ENCODE measurements at places on chromosomes 13 and 19.

GRCh38 chr13:113373811-113374485 lies 10.0 kb upstream of the GRTP1 start:
- no peak for DNase-seq

GRCh38 chr19:35898499-35898809 lies 1.9 kb downstream of the NFKBID start:
- DNase-seq = no peak

GRCh38 chr13:51934461-51935087 lies 72.8 kb downstream of the CCDC70 start:
- DNase-seq = no peak

- DNase-seq = no peak
These were observed 12.2 kb downstream of the TJP3 start for GRCh38 chr19:3720349-3720917.

DNA sequence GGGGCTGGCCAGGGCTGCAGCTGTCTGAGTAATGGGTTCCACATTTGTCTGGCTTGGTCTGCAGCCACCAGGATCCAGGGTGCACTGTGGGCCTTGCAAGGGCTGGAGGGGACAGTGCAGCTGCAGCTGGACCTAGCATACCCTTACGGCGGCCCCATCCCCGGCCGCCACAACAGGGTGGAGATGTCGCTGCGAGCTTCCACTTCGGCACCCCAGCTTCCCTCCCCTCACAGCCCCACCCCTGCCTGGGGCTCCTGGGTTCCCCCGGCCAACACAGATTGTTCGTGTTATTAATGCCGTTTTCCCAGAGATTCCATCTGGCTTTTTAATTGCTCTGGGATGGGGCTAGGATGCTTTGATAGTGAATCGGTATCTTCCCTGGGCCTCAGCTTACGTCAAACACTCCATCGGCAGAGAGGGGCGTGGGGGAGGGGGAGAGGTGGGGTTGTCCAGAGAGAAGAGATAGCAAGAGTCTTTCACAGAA lies 5.8 kb downstream of the CEBPA start:
- no peak for DNase-seq

- DNase-seq = no peak
These were observed 56.2 kb upstream of the C13orf46 start for GRCh38 chr13:114029866-114030625.

DNA sequence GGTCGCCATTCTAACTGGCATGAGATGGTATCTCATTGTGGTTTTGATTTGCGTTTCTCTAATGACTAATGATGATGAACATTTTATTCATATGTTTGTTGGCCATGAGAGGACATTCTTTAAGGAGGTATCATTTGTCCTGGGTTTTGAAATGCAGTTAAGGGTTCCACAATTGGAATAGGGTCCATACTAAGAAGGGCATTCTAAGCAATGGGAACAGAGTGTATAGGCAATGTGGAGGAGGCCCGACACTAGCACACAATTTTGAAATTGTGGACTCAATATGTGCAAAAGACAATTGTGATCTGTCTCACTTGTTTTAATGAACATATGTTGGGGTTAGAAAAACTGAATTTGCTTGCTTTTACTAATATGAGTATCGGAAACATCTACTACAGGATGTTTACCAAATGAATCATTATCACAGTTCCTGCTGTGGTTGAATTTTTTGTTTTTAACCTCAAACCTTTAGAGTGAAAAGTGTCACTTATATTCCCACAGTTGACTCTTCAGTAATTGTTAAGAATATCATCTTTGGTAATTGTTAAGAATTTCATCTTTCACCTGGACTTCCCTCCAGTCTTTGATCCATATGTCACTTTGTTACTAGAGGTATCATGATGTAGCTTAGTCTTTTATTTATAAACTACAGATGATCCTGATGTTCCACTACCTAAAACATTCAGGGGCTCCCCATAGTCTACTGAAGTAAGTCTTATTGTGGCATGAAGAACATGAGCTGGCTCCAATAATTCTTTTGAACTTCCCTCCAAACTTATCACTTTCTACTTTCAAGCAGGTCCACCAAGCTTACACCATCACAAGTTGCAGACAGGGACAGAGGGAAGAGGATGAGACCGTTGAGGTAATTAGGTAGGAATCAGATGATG lies 109.7 kb upstream of the KLF12 start:
- no peak for DNase-seq

- no peak for DNase-seq
These were observed 86.8 kb upstream of the SCEL start for GRCh38 chr13:77448689-77449088.

DNA sequence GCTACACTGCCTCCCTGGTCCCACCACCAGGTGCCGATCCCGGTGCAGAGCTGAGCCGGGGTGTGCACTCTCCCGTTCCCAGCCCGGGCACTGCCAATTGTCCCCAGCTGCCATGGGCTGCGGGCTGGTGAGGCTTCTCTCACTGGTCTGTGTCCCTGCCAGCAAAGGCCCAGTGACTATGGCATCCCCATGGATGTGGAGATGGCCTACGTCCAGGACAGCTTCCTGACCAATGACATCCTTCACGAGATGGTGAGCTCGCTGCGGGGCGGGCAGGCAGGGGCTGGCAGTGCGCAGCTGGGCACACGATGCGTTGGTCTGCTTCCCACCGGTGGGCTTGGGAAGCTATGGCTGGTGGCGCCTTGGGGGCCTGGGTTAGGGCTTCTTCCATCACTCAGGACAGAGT lies 14.6 kb downstream of the MPND start:
- no peak for DNase-seq

- no peak for DNase-seq
These were observed 60.0 kb upstream of the LRCH1 start for GRCh38 chr13:46492946-46493345.

DNA sequence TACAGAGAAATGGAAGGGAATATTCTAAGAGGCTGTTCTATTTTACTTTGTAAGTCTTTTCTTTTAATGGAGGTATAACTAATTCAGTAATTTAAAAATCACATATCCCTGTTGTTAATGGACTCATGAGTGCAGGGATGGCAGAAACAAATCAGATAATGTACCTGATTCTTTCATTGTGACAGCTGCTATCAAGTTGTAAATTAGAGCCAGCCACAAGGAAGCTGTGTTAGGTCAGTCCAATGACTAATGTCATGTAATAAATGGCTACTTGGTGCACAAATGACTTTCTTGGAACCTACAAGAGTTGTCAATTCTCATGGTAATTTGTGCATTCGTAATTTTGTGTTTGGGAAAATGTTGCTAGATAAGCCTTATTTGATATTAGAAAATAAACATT lies 446.4 kb downstream of the DCT start:
- DNase-seq = no peak

- DNase-seq = no peak
These were observed 53.6 kb upstream of the PABPC3 start for GRCh38 chr13:25042151-25042865.

GRCh38 chr19:42121656-42122069 lies 10.6 kb downstream of the POU2F2 start:
- peak; percentile 82 for DNase-seq

- no peak for DNase-seq
These were observed 14.9 kb downstream of the TEX29 start for GRCh38 chr13:111335298-111335697.

GRCh38 chr19:47726467-47726866 lies 13.2 kb downstream of the EHD2 start:
- no peak for DNase-seq

DNA sequence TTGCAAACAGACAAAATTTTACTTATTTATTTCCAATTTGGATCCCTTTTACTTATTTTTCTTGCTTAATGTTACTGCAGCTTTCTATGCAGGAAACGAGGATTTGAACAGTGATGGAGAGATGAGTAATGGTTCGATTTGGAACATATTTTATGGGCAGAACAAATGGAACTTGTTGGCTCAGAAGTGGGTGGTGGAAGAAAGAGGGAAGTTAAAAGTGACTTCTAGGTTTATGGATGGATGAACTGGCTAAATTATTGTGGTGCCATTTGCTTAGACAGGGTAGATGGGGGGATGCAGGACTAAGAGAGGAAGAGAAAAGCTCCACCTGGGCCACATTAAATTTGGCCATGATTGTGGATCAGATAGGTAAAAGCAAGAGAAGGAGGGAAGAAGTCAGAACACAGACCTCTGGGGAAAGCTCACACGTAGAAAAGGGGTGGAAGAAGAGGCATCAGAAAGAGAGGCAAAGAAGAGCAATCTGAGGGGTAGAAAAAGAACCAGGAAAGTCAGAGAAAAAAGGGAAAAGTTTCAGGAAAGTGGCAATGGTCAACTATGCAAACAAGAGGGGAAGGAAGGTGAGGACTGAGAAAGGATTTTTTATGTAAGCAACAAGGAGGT lies 768 bp upstream of the CYSLTR2 start:
- no peak for DNase-seq

- DNase-seq = no peak
These were observed at the start of gene GRIK5 for GRCh38 chr19:42069619-42070351. Gene GRIK5 (minus strand): TSS chr19:42070206. CDS start chr19:42065770, 4,436 bp downstream.

DNA sequence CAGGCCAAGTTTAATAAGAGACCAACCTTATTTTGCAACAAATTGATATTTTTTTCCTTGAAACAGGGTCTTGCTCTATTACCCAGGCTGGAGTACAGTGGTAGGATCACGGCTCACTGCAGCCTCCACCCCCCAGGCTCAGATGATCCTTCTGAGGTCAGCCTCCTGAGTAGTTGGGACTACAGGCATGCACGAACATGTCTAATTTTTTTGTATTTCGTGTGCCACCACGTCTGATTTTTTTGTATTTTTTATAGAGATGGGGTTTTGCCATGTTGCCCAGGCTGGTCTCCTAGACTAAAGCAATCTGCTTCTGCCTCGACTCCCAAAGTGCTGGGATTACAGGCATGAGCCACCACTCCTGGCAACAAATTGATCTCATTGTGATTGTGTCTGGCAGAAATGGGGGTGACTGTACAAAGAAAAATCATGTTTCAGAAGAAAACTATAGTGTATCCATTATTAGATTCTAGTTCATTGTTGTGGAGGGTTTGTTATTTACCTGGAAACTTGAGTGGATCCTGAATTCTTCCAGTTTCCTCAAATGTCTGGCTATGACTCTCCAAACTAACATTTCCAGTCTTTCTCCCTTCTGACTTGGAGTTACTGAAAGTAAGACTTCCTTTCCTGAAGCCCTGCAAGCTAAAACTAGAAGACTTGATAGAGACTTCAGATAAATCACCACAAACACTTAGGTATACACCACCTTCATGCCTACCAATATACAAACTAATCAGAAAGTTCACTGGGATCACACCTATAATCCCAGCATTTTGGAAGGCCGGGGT lies 17.3 kb upstream of the AKT2 start:
- DNase-seq = no peak

GRCh38 chr13:95404141-95404882 lies 103.1 kb upstream of the ABCC4 start:
- DNase-seq = peak; percentile 59

GRCh38 chr19:10699650-10700335 lies 1.4 kb upstream of the QTRT1 start:
- peak; percentile 52 for DNase-seq

DNA sequence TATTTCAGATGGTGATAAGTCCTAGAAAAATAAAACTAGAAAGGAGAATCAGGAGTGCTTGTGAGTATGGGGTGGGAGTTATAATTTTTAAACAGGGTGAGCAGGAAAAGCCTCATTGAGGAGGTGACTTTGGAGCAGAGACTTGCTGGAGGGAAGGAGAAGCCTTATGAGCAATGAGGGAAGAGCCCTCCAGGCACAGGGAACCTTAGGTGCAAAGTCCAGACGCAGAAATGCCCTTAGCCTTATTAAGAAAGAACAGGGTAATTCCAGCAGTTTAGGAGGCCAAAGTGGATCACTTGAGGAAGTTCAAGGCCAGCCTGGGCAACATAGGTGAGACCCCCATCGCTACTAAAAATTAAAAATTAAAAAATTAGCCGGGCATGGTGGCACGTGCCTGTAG lies 21.0 kb upstream of the FXYD3 start:
- no peak for DNase-seq

GRCh38 chr19:52028780-52029123 lies 573 bp upstream of the ZNF614 start:
- DNase-seq = no peak

DNA sequence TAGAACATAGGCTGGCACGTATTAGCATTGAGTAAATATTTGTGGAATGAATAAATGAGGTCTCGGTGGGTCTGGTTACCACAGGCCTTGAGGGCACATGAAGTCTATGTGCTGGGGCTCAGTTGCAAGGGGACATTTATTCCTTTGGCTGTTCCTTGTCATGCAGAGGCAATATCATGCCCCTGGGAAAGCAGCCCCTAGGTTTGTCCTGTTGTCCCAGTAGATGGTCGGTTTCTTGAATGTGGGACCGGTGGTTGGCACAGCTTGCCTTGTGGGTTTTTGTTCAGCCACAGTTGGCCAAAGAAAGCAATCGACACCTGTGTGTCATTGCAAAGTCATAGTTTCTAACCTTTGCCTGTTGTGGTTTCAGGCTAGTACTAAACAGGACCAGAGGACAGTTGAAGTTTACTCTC lies 24.7 kb upstream of the GPR183 start:
- no peak for DNase-seq

DNA sequence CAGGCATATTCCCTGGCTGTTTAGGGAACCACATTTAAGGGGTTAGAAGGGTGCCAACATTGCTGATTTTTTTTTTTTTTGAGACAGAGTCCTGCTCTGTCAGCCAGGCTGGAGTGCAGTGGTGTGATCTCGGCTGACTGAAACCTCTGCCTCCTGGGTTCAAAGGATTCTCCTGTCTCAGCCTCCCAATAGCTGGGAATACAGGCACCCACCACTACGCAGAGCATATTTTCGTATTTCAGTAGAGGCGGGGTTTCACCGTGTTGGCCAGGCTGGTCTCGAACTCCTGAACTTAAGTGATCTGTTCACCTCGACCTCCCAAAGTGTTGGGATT lies 7.8 kb upstream of the CRX start:
- DNase-seq = no peak

DNA sequence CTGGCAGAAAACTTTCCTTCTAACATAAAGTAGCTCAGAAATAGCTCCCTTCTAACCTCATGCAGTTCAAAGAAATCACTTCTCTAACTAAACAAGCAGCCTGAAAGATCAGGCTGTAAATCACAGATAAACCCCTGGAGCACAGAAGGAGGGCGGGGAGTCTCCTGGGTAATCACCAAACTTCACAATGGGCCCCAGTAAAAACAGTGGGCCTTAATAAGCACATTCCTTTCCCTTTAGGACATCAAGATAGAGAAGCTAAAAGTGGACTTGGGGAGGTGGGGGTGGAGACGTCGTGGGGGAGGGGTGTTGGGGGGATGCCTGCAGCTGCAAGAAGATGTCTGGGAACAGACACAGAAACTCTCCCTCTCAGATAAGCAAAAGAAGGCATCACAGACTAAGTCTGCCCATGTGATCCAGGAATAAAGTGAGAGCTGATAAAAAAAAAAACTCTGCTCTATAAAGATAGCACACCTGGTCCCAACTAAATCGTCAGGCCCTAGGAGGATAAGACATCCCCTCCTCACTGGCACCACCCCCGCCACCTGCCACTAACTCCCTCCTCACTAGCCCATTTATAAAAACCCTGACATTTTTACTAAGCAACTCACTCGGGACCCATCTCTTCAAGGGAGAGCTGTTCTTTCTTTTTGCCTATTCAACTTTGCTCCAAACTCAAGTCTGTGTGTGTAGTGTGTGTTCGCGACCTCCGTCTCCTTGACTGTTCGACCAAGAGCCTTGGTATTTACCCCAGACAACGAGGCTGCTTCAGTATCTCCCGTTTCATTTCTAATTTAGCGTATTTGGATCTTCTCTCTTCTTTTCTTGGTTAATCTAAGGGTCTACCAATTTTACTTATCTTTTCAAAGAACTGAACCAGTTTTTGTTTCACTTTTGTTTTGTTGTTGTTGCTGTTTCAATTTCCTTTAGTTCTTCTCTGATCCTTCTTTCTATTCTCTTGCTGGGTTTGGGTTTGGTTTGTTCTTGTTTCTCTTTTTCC lies 31.7 kb downstream of the DNAJC15 start:
- DNase-seq = no peak

All from stimulated activated CD4-positive, alpha-beta T cell treated with anti-CD3 and anti-CD28 coated beads, Interleukin-15, amount 100 ng/mL, for 48 hours (primary cell).